Dorsolateral prefrontal cortex (tissue), 122 donors: ENCODE measurements at places on chromosomes 5 and 9.

GRCh38 chr9:129761293-129761900 lies 8.6 kb upstream of the PTGES start:
- no peak for DNase-seq

DNA sequence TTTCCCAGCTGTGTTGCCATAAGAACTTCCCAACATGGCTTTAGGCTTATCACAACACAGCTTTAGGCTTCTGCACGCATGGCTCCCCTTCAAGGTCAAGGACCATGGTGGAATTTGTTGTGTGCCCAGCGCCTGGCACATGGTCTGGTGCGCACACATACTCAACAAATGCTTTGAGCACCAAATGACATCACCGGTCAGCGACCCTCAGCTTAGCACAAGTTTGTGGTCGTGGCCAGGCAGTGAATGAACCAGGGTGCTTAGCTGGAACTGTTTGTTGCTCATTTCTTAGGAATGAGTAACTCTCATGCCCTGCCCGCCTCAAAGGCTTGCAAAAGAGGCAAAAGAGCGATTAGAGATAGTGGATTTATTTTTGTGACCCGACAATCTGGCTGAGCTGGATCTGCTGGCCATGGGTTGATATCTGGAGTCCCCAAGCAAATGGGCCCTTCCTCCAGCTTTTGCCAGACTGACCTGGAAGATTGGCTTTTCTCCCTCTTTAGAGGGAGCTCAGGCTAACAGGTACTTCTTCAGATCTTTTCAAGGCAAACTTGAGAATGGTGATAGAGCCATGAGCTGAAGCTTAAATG lies 58.9 kb downstream of the DAP start:
- DNase-seq: no peak

DNA sequence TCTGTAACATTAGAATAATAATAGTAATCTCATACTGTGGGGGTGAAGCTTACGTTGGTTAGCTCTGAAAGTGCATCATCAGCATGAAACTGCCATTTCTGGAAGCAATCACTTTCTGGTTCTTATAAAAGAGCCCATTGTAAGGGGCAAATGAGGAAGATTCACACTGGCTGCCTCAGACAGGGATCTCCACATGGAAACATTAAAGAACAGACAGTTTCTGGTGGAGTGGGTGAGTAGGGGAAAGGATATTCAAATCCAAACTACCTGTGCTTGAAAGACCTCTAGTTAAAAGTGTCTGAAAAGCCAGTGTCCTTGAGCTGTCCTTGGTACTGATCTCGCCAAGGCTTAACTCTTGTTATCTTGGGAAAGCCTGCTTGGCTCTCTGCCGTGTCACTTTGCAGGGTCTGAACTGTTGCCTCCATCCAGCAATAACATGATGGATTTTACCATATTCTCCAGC lies 19.1 kb upstream of the SLC31A2 start:
- DNase-seq: no peak

- no peak for DNase-seq
Measured at GRCh38 chr9:109408759-109409462, 88.1 kb upstream of the EPB41L4B start.

DNA sequence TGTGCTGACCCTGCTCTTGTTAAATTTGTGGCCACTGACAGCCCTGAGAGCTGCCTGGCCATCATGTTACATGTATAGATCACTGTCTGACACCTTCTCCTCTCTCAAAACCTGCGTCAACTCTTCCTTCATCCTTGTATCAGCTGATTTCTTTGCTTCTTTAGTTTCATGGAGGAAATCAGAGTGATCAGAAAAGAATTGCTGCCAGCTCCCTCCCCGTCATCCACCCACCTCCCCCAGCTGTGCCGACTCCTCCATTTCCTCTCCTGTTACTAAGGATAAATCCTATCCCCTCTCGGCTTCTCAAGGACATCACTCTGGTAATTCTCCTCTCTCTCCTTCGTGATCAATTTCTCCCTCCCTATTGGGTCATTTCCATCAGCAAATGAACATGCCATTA lies 108.9 kb downstream of the ICE1 start:
- DNase-seq: no peak

DNA sequence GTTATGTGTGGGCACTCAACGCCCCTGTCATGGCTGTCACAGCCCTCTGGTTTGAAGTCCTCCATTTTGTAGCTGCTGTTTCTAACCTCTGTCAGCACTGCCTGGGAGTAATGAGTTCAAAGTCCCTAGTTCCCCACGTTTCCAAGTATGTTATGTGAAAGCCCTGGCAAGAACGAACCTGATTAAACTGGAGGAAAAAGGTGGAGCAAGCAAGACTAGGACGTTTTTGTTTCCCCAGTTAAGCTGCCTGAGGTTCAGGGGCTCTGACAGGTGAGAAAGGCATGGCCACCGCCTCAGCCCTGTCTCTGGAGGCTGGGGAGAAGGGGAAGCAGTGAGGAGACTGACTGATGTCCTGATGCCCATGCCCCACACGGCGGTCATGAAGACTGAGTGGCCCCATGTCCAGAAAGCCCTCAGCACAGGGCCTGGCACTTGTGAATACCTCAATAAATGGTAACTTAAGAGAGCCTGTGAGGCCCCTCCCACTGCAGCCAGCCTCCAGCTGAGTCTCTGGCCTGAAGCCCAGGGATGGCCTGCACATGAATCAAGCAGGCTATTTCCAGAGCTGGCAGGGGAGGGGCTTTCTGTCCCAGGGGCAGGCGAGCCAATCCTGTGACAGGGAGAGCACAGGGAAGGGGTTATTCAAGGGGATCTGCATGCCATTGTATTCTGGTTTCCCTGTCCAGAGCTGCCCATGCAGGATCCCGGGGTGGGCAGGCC lies 61.8 kb downstream of the PFDN1 start:
- peak; percentile 86 for DNase-seq

DNA sequence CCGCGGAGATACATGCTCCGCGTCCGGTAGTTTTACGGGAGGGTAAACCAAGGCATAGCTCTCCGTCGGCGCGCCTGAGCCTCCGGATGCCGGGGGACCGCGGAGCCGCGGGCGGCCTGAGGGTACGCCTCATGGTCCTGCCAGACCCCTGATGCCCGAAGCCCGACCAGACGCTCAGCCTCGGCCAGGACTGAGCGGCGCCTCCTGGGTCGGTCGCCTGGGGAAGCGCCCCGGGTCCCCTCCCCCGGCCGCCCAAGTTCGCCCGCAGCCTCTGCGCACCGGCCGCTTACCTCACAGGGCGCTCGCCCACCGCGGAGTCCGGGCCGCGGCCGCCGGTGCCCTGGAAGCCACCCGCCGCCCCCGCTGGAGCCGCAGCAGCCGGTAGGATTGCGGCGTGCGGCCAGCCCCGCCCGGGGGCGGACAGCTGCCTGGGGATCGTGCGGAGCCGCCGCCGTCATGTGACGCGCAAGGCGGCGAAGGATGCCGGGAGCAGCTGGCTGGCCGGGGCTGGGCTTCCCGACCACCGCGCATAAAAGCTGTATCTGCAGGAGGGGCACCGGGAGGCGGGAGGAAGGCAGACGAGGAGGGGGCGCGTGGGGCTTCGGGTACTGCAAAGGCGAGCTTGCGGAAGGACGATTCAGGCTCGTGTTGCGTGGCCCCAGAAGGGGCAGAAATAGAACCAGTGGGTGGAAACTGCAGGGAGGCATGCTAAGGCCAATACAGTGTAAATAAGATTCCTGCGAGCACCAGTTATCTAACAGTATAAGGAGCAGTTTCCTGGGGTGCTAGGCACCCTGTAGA lies at the start of gene FBXO10:
Gene FBXO10 (minus strand): TSS at position 460 of the 801 bp plus-strand sequence. CDS start 34,612 bp downstream, outside the sequence.
- DNase-seq: peak; percentile 60

GRCh38 chr5:115179030-115179393 lies 9.3 kb upstream of the TRIM36 start:
- DNase-seq: no peak

DNA sequence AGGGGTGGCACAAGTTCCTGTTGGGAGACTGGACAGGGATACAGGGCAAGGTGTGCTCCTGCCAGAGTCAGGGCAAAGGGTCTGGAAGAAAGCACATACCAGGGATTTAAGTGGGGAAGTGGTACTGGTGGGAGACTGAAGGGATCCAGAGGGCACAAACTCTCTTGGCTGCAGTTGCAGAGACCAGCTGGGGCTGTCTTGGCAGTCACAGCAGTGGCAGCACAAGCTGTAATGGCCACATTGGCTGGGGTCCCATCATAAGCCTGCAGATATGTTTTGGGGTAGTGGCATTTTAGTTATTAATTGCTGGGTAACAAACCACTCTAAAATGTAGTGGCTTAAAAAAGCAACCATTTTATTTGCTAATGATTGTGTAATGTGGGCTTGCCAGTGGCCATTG lies 492.2 kb downstream of the ENC1 start:
- no peak for DNase-seq

- DNase-seq: no peak
Measured at GRCh38 chr5:76500633-76501393, 97.7 kb downstream of the IQGAP2 start.

- DNase-seq: no peak
Measured at GRCh38 chr5:9428272-9428671, 117.6 kb downstream of the SEMA5A start.

GRCh38 chr9:137198051-137198901 lies 2.3 kb downstream of the TPRN start:
- no peak for DNase-seq

DNA sequence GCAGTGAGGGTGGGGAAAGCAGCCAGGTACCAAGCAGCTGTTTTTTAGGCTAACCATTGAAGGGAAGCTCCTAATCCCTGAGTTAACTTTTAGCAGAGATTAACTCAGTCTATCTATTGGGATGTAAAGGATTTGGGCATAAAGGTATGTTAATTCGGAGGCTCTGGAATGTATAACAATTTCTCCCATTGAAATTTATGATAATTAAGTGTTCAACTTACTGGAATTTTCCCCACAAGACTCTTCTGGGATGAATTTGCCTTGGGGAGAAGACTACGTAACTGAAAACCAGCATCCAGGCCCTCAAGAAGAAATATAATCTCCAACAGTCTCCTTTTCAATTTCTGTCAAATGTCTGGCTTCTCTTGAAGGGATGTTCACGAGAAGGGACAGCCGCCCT lies 23.6 kb downstream of the ZFP62 start:
- DNase-seq: no peak

GRCh38 chr9:129109537-129109903 lies 1.1 kb downstream of the CRAT start:
- no peak for DNase-seq

DNA sequence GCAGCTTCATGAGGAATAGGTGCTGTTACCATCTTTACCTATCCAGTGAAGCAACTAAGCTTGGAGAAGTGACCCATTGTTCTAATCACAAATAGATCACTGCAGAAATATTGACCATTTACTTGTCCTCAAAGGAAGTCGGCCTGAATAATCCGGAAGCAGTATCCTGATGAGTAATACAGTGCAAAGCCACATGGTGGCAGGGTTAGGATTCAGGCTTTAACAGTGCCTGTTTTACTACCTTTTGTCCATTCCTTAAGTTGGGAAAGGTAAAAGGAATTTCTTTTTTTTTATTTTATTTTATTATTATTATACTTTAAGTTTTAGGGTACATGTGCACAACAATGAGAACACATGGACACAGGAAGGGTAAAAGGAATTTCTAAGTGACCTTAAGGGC lies 336.3 kb downstream of the KDM4C start:
- no peak for DNase-seq

DNA sequence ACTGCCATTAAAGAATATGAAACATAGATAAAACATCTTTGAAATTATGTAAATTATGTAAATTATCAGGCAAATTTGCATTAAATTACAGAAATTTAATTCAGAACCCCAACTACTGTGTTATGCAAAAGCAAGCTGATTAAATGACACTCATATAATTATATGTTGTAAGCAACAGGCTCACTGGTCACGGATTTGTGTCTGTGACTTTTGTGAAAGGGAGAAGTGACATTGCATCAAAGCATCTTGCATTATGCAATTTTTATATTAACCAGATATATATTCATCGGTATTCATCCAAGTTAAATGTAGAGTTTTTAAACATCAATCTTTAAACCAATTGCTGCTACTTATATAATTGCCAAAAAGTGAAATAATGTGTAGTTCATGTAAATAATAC lies 13.0 kb upstream of the GLIPR2 start:
- DNase-seq: no peak

GRCh38 chr5:86152988-86153560 lies 464.7 kb upstream of the COX7C start:
- peak; percentile 31 for DNase-seq

DNA sequence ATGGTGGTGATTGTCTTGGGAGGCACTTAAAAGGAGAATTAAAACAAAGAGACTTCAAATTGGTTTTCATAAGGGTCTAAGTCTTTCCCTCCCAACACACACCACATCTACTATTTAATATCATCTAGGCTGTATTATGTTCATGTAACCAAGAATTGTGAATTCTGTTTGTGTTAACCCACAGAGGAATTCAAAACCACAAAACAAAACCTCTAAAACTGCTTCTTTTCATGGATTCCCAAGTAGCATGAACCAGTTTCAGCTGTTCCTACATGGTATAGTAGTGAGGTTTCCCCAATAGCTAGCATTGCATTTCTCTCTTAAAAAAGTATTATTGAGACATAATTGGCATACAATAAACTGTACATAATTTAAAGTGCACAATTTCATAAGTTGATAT lies 283.8 kb downstream of the CD180 start:
- no peak for DNase-seq

DNA sequence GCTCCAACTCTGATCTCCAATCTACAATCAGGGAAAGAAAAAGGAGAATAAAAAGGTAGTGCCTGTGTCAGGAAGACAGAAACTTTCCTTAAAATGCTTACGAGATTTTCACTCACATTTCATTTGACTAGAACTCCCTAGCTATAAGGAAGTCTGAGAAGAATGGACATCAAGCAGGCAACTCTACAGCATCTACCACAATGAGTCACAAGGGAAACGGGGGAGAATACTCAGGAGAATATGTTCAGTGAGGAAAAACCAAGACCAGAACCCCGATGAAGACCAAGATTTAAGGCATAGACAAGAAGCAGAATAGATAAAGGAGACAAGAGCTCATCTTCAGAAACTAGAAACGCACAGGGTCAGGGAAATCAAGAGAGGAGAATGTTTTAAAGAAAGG lies 9.0 kb upstream of the SETD9 start:
- DNase-seq: no peak

GRCh38 chr5:53053364-53053763 lies 56.2 kb downstream of the MOCS2 start:
- DNase-seq: no peak

GRCh38 chr9:131927091-131927490 lies 152.6 kb downstream of the MED27 start:
- DNase-seq: no peak

DNA sequence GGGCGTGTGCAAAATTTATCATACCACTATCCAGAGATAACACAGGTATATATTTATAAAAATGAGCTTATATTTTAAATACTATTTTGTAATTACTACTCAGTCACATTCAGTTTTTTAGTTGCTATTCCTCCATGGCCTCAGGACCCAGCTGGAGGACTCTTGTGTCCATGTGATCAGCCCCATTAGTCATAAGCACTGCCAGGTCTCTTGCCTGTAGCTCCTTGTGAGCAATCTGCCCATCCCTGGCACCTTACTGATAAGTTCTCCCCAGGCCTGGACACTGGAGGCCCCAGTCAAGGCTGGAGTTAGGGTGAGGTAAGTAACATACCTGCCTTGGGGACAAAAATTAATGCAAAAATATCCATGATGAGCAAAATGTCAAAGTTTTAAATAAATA lies 29.5 kb upstream of the ADRB2 start:
- DNase-seq: no peak
